ENCODE measurements at places on chromosomes 5 and 9.

DNA sequence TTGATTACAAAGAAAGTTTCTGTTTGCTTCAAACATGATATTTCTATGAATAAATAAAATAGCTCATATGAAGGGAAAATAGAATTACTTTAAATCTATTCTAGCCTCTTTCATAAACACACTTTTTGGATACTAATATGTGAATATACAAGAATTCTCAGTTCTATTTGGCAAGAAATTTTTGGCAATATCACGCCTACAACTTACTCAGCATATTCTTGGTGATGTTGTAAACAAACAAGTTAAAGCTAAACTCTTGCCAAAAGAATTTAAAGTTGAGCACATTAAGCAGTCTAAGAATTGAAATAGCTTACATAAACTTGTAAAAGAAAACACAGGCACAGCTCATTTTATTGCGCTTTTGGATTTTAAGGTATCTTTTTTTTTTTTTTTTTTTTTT lies 209.8 kb downstream of the CDH12 start:
- no peak for DNase-seq

GRCh38 chr5:43619380-43619779 lies 16.4 kb downstream of the NNT start:
- no peak for DNase-seq

DNA sequence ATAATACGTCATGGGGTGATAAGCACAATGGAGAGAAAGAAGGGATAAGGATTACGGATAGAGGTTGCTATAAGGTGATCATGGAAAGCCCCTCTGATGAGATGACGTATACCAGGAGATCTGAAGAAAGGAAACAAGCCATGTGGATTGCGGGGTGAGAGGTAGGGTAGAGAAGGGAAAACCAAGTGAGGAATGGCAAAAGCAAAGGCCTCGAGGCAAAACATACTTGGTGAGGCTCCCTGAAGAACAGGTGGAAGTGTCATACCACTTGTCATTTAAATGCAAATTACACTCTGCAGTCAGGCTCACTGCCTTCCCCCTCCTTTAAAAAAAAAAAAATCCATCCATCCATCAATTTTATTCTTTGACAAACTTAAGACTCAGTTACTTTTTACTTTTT lies 420.8 kb downstream of the RAB3C start:
- DNase-seq, result no peak

GRCh38 chr5:82349652-82350051 lies 71.5 kb upstream of the RPS23 start:
- DNase-seq, result peak; percentile 70

GRCh38 chr9:87099407-87099806 lies 152.1 kb upstream of the GAS1 start:
- DNase-seq, result no peak

DNA sequence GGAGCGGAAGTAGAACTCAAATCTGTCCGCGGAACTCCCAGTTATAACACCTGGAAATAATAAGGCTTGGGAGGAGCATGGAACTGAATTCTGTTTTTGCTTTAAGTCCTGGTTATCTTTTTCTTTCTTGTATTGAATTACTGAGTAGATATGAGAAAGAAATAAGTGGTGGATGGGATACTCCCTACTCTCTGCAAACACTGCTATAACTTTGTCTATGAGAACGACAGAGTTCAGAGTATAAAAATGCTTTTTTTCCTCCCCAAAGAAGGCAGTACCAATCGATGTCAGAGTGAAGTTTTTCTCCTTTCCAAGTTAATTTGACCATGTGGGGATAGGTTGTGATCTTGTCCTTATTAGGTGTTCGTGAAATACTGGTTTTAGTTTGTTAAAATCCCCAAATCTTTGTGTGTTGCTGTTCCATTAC lies 1.2 kb downstream of the RIC1 start:
- DNase-seq, result no peak

- DNase-seq, result no peak
Observed at GRCh38 chr9:70438341-70438928, 24.0 kb upstream of the KLF9 start.

GRCh38 chr9:5896863-5897262 lies 6.2 kb downstream of the MLANA start:
- DNase-seq, result no peak

DNA sequence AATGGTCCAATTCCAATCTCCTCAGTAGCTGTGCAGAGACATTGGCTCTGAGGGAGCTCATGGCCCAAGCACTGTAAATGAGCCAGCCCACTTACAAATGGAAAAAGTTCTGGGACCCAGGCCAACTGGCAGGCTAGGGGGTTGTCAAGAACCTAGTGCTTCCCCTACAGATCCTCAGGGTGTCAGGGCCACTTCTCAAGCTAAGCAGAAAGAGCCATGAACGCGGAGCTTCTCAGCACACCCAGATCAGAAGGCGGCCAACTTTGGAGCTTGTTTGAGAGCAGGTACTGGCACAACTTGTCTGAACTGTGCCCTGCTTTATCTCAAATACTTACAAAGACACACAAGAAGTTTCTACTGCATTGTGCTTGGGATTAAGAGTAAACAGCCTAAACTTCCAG lies 17.5 kb downstream of the TLE1 start:
- no peak for DNase-seq

DNA sequence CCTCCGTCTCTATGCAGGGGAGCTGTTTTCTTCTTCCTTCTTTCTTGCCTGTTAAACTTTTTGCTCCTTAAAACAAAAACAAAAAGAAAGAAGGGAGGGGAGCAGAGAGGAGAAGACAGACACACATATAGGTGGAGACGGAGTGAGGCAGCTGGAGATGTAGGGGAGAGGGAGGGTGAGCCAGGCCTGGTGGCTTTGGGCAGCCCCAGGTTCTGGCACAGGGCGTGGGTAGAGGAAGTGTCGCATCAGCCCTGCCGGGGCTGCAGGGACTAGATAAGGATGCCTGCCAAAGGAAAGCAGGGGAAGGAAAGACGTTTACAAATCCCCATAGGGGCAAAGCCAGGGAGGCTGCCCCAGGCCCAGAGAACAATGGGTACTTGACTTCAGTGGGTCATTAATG lies 38.7 kb upstream of the PTGS1 start:
- no peak for DNase-seq

DNA sequence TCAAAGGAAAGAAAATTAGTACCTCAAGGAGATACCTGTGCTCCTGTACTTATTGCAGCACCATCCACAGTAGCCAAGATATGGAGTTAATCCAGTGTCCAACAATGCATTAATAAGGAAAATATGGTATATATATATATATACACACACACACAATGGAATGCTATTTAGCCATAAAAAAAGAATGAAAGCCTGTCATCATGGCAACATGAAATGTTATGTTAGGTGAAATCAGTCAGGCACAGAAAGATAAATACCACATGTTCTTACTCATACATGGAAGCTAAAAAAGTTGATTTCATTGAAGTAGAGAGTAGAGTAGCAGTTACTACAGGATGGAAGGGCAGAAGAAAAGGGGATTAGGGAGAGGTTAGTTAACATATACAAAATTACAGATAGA lies 601.5 kb downstream of the ANXA1 start:
- DNase-seq, result no peak

DNA sequence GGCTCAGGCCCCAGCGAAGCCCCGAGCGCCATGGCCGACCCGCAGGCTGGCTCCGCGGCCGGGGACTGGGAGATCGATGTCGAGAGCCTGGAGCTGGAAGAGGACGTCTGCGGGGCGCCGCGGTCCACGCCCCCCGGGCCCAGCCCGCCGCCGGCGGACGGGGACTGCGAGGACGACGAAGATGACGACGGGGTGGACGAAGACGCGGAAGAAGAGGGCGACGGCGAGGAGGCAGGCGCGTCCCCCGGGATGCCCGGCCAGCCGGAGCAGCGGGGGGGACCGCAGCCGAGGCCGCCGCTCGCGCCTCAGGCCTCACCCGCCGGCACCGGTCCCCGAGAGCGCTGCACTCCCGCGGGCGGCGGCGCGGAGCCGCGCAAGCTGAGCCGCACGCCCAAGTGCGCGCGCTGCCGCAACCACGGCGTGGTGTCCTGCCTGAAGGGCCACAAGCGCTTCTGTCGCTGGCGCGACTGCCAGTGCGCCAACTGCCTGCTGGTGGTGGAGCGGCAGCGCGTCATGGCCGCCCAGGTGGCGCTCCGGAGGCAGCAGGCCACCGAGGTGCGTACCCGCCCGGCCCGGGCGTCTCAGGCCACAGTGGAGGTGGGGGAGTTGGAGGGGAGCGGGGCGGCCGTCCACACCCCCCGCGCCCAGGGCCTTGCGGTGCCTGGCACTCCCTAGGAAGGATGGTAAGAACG lies 1.6 kb downstream of the DMRT2 start:
- no peak for DNase-seq

- no peak for DNase-seq
Observed at GRCh38 chr5:51960617-51961121, 577.4 kb downstream of the ISL1 start.
